ENCODE measurements at places on chromosomes 12 and 14.

GRCh38 chr14:63966407-63966806 is 113.6 kb downstream of the SYNE2 start:
- no peak for DNase-seq

- no peak for DNase-seq
These were observed 8.9 kb downstream of the VAMP1 start for GRCh38 chr12:6461401-6462233.

DNA sequence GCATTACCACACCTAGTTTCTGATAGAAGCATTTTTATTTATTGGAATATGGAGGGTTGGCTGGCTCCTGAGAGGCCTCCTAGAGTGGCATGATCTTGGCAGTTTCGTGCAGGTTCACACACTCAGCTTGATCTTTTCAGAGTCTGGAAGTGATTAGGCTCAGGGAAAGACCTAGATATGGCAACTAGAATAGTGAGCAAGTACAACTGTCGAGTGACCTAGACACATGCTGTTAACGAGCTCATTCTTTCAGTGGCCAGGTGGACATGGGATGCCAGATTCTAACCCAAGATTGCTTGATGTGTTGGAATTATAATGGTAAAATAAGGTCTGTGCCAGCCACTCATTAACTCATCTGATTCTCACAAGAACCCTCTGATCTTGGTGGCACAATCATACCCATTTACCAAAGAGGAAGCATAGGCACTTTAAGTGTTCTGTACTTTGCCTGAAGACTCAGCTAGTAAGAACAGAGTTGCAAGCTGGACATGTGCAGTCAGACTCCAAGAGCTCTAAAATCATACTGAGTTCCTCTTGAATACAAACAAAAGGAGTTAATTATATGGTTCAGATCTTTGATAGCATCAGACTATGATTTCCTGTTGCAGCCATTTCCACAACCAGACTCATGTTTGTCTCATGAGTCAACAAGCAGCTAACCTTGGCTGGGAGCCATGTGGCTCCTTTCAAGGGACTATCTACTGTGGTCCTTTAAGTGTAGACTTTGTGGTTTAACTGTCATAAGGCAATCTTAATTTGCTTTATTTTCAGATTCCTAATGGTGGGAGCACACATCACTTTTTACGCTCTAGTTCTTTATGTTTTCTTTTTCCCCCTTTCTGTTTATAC is 144.2 kb downstream of the PLEKHA5 start:
- DNase-seq = no peak

- no peak for DNase-seq
These were observed 179.4 kb upstream of the ARHGAP5 start for GRCh38 chr14:31897581-31898186.

GRCh38 chr14:51978681-51979085 is 10.7 kb upstream of the RTRAF start:
- no peak for DNase-seq

DNA sequence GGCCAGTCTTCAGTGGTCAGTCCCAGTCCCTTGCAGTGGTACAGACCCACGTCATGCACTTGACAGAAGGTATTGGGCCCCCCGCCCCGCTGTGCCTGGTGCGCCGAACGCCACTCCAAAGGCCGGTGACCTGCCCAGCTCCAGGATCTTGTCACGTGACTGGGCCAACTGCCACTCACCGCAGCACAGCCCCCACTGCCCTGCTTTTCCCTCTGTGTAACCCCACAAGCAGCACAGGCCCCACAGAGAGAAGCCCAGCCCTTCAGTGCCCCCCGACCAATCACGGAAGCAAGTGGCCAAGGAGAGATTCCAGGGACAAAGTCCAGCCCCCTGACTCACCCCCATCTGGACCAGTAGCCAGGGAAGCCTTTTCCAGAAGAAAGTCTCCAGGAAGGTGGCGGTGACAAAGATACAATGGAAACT is 498 bp downstream of the GPR132 start:
- no peak for DNase-seq

DNA sequence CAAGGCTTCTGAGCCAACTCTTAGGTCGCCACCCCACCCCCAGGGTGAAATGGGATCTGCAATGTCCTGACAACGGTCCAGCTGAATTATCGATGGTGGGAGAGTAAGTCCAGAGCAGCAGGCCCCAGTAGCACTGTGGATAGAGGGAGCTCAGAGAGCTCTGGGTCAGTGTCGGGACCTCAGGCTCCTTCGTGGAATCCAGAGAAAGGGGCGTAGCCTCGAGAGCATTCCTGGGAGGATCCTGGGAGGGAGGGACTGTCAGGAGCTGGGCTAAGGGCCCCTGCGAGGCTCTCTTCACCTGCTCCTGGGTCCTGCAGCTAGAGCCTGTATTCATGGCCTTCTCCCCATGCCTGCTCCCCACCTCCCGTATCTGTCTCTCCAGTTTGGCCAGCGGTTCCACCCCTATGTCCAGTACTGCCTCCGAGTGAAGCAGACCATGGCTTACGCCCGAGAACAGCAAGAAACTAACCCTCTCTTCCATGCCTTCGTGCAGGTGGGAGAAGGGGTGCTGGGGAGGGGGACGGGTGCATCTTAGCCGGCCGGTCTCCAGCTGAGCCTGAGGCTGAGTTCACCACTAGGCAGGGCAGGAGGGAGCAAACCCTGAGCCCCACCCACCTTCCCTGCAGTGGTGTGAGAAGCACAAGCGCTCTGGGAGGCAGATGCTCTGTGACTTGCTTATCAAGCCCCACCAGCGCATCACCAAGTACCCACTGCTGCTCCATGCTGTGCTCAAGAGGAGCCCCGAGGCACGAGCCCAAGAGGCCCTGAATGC is 6.6 kb downstream of the PLEKHG6 start:
- no peak for DNase-seq

All from left renal pelvis (tissue), 4 donors.